ENCODE measurements at places on chromosomes 2 and 18.

DNA sequence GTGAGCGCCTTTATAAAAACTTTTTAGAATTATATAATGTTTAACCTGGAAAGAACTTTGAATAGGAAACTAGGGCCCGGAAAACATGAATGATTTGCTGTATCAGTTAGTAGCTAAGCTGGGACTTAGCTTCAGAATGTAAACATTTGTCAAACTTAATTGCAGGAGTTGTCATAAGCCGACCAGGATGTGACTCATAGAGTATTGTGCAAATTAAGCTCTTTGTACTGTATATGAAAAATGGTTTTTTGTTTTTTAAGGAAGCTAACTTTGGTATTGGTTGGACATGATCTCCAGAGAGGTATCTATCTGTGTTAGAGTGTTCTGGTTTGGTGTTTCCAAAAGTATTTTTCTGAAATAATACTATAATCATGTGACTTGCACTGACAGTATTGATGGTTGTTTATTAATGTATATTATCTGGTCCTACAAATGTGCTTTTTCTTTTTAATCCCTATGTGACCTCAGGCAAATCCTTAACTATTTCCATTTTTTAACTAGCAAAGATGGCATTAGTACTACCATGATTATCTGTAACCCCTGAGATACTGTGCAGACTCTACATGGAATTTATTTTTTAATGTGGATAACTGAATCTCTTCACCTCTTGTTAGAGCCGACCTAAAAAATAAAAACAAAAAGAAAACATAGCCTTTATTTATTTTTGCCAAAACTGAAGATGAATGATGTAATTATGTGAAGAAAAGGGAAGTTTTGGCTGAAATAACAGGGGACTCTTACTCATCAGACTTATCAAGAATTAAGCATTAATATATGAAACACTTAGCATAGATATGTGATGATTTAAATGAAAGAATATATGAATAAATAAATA lies 11.7 kb downstream of the YIPF4 start:
- peak; percentile 30 for DNase-seq

DNA sequence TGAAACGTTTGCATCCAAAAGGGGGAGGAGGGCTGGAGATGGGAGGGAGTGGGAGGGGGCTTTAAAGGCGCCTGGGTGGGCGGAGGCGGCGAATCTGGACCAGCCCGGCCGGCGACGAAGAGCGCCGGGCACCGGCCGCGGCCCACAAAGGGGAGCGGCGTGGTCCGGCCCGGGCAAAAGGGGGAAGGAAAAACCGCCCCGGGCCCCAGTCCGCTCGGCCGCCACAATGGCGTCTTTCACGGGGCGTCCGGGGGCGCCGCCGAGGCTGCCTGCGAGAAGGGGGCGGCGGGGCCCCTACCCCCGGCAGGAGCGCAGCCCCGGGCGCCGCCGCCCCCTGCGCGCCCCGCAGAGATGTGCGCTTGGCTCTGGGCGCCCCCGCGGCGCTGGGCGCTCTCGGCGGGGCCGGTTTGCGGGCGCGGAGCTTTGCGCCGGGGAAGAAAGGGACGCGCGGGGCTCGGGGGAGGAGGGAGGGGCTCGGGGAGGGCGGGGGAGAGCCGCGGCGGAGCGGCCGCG lies 108.1 kb upstream of the KCTD1 start:
- DNase-seq: no peak

GRCh38 chr2:20660506-20661420 lies 6.2 kb upstream of the GDF7 start:
- DNase-seq: no peak

DNA sequence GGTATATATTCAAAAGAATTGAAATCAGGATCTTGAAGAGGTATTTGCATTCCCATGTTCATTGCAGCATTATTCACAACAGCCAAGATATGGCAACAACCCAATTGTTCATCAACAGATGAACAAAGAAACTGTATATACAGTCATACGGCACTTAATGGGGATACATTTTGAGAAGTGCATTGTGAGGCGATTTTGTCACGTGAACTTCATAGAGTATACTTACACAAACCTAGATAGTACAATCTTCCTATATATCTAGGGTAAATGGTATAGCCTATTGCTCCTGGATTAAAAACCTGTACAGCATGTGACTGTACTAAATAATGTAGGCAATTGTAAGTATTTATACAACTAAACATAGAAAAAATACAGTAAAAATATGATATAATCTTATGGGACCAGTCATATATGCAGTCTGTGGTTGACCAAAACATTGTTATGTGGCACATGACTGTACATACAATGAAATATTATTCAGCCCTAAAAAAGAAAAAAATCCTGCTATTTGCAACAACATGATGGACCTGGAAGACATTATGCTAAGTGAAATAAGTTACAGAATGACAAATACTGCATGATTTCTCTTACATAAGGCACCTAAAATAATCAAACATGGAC lies 9.2 kb upstream of the BBS5 start:
- no peak for DNase-seq

DNA sequence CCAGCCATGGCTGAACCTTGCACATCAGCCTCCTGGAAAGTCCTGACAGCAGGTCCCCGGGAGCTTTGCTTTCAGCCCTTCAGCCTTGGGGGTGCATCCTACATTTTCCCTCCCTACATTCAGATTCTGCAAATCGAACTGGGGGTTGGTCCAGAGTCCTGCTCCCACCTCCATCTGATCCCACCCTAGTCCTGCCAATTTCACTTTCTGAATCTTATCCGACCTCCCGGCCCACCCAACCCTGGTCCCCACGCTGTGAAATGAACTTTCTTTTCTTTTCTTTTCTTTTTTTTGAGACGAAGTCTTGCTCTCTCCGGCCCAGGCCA lies 47.8 kb upstream of the ODC1 start:
- no peak for DNase-seq

GRCh38 chr18:3340682-3341097 lies 78.8 kb downstream of the MYL12B start:
- DNase-seq: no peak

GRCh38 chr18:69865776-69866175 lies 81.9 kb downstream of the CD226 start:
- DNase-seq: peak; percentile 20

GRCh38 chr2:165539985-165540384 lies 70.5 kb downstream of the CSRNP3 start:
- DNase-seq: no peak

GRCh38 chr2:113052396-113052917 lies at the start of gene IL36B:
Gene IL36B, minus strand, starts transcription at chr2:113052867.
- no peak for DNase-seq
